ENCODE measurements at places on chromosomes 2 and 18. TPM values are rescaled to one million over a fixed set of nuclear protein-coding genes. Genes with fewer than 3 reads are reported as not detected.

The CYP27C1 gene
- total RNA-seq = not detected

The L3MBTL4 gene
- 0.57 TPM for total RNA-seq

The GREB1L gene
- not detected for total RNA-seq

The STARD6 gene
- total RNA-seq = not detected

The RBMS1 gene
- total RNA-seq = 63.2 TPM

The NEU2 gene
- not detected for total RNA-seq

The GPR17 gene
- not detected for total RNA-seq

The YES1 gene
- 11.6 TPM for total RNA-seq

Data from T-helper 2 cell treated with Interferon-gamma antibody and Interleukin-4, amounts not matched to agents 100 ng/mL and 5 ng/mL, for 36 hours (primary cell).